ENCODE measurements at places on chromosomes 1 and 21.

- peak; percentile 97 for DNase-seq
Measured at GRCh38 chr1:21659099-21659923, 9.8 kb downstream of the RAP1GAP start.

- no peak for DNase-seq
Measured at GRCh38 chr1:115527746-115528145, 114.0 kb upstream of the VANGL1 start.

- DNase-seq: peak; percentile 34
Measured at GRCh38 chr1:228304225-228304624, 96.4 kb downstream of the OBSCN start.

GRCh38 chr1:36320291-36320761 lies 3.1 kb downstream of the EVA1B start:
- DNase-seq: no peak

- no peak for DNase-seq
Measured at GRCh38 chr1:83845437-83846071, 153.4 kb downstream of the TTLL7 start.

DNA sequence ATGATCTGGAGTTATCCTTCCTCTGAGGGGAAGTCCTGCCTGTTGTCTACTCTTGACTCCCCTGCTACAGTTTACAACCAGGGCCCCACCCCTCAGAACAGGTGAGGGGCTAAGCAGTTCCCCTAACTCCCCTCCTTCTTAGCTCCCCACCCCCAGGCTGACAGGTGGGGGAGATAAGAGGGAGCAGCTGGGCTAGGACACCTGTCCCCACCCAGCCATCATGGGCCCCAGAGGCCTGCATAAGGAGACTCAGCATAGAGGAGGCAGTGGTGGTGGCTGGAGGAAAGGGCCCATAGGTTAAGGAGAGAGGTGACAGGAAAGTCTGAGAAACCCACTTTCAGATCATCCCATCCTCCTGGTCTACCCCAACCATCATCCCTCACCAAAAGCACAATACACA lies 6.8 kb downstream of the MEF2D start:
- no peak for DNase-seq

GRCh38 chr1:26941311-26941710 lies 19.0 kb downstream of the KDF1 start:
- DNase-seq: no peak

DNA sequence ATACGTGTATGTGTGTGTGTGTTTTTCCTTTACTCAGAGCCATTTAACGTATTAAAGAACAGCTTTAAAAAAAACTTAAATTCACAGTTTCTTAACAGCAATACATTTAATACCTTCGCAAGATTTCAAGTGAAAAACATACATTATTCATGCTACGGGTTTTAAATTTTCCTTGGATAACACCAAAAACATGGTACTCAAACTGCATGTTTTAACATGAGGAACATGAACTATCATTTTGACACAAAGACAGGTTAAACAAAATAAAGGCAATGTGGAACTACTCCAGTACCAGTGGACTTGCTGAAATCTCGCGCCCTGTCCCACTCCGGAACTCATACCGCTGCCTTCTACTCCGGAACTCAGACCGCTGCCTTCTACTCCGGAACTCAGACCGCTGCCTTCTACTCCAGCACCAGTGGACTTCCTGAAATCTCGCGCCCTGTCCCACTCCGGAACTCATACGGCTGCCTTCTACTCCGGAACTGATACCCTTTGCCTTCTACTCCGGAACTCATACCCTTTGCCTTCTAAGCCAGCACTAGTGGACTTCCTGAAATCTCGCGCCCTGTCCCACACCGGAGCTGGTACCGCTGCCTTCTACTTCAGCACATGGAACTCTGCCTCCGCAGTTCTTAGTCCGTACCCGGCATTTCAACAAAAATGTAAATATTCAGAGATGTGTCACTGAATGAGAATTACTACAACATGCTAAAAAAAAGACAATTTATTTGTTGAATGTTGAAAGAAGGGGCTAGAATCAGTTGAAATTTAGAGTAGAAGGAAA lies 148.6 kb downstream of the NCAM2 start:
- DNase-seq: no peak

GRCh38 chr1:93715529-93716126 lies 34.0 kb upstream of the BCAR3 start:
- peak; percentile 49 for DNase-seq

GRCh38 chr1:34176830-34177603 lies at the start of gene C1orf94:
TSS of gene C1orf94 (plus strand) at chr1:34176907. CDS start at chr1:34177790, 883 bp downstream.
- peak; percentile 77 for DNase-seq

DNA sequence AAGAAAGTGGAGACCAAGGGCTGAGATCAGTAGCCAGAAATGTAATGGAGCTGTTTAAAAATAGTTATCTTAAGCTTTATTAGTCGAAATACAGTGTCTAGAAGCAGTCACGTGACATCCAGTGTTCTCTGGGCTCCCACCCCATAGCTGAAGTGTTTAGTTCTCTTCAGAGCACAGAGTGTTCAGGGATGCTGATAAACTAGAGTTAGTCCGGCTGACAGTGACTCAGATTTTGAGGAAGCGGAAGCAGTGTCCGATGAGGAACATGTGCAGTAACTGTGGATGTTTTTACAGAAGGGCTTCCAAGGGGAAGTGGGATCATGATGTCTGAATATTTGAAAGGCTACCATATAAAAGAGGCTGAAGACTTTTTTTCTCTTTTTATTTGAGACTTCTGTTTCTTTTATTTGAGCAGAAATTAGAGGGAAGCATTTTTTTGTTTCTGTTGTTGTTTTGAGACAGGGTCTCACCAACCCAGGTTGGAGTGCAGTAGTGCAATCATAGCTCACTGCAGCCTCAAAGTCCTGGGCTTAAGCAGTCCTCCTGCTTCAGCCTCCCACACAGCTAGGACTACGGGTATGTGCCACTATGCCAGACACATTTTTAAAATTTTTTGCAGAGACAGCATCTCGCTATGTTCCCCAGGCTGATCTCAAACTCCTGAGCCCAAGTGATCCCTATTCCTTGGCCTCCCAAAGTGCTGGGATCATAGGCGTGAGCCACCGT lies 124.2 kb downstream of the GALNT2 start:
- DNase-seq: no peak

GRCh38 chr1:84159533-84160240 lies 15.6 kb downstream of the PRKACB start:
- DNase-seq: no peak

GRCh38 chr21:23401278-23401677 lies 2206.0 kb downstream of the MRPL39 start:
- no peak for DNase-seq

DNA sequence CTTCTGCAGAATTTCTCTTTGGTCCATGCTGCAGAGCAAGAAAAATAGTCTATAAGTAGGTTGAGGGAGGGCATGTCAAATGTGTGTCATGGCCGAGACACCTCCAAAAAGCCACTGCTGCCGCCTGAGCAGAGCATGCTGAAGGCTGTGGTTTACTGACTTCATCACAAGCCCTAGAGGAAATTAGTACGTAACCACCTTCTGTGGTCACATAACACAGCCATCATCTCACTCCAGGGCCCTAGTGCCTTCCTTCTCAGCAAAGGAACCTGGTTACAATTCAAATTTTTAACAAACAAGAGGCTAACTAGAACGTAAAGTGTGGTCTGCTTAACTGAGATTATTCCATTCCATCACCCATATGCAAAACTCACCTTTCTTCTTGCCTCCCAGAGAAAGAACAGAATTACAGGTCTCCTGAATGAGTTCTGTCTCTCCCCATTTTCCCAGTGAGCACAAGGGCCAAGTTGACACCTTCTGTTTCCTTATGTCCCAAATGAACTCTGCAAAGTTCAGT lies at the start of gene PTPN22:
PTPN22 (minus strand) TSS at position 116 of the 517 bp plus-strand sequence.
- DNase-seq: peak; percentile 42

GRCh38 chr1:17011092-17011438 lies 663 bp downstream of the ATP13A2 start:
- DNase-seq: peak; percentile 63

GRCh38 chr1:96388421-96389310 lies 332.9 kb upstream of the PTBP2 start:
- no peak for DNase-seq

DNA sequence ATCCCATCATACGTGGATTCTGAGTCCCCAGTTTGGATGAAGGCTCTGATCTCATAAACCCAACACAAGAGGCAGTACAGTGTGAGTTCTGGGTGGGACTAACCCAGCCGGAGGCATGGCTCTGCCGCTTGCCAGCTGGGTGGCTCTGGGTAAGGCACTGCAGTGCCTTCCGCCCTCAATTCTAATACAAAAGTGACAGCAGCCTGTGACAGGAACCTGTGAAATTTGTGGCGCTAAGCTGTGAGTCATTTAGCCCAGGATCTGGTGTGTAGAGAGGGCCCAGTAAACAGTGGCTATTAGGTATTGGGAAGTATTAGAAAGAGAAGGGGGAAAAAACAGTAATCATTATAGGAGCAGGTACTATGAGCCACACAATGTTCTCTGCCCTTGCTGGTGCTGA lies 23.3 kb downstream of the HSPG2 start:
- no peak for DNase-seq

GRCh38 chr21:26093122-26093521 lies 77.4 kb downstream of the APP start:
- DNase-seq: no peak

DNA sequence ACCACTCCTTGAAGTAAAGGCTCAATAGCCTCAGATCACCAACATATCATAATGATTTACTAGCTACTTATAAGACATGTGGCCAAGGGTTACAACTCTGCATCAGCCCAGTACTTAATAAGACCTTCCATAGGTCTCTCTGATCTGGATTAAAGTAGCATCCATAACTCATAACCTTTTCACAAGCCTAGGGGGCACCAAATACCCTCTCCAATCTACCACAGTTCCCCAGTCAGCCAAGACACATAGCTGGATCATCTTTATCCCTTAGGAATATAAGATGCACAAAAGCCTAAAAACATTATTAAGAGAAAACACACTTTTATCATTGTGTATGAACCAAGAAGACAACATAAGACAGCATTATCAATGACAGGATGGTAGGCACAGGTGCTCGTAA lies 22.1 kb downstream of the SSX2IP start:
- peak; percentile 51 for DNase-seq

- no peak for DNase-seq
Measured at GRCh38 chr21:24225431-24225830, 1381.8 kb downstream of the MRPL39 start.

- no peak for DNase-seq
Measured at GRCh38 chr1:152392909-152393308, 21.2 kb downstream of the CRNN start.

- no peak for DNase-seq
Measured at GRCh38 chr21:36987845-36988244, 18.7 kb upstream of the RIPPLY3 start.

DNA sequence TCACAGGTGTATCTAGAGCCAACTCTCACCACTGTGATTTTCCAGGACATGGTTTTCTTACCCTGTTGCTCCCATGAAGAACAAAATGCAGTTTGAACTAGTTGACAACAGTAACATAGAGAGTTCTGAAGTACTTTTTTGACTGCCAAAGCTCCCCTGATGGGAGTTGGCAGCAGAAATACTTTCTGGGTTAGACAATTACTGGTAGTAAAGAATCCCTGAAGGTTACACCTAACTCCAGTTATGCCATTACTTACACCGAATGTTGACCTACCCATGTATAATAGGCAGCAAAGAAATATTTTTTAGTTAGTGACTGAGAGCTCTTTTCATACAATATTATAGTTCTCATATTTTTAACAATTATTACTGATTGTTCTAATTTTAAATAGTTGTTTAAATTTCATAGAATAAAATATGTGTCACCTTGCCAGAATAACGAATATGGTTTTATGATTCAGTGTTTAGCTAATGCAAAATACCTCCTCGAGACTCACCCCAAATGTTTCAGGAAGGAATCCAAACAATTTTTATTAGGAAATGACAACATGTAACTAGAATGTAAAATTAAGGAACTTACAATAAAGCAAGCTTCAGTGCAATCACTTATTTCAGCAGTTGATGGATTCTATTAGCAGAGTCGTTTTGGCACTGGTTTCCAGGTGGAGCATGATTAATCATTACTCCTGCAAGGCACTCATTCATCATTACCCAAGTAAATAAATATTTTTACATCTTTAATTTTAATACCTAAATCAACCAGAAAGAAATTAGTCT lies 237.6 kb downstream of the MRPL39 start:
- DNase-seq: no peak

DNA sequence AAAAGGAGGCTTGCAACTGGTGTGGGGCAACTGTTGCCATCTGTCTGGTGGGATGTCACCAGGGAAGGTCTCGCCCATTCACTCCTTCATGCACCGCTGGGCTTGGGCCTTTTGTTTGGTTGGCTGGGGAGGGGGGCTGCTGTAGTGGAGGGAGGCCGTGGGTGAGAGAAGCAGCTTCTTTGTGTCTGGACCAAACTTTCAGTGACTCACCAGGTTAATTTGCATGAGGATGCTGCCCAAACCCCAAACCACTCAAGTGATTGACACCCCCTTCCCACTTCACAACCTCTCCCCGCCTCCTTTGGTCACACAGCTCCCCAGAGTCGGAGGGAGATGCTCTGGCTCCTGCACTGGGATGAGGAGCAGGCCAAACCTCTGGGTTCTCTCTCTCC lies 19.7 kb downstream of the BTG2 start:
- peak; percentile 83 for DNase-seq

DNA sequence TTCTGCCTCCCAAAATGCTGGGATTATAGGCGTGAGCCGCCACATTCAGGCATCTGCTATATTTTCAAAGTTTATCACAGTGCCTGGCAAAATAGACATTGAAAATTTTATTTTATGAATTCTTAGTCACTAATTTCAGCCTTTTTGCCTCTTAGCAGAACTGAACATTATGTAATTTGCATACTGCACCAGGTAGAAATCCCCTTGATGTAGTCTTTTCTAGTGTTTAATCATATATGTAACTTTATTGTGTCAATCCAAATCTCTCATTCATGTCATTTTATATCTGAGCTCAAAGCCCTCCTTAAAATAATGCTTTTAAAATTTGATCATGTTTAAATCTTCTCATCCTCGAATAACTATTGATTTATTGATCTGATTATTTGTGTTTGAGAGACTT lies 19.2 kb downstream of the WDTC1 start:
- no peak for DNase-seq

DNA sequence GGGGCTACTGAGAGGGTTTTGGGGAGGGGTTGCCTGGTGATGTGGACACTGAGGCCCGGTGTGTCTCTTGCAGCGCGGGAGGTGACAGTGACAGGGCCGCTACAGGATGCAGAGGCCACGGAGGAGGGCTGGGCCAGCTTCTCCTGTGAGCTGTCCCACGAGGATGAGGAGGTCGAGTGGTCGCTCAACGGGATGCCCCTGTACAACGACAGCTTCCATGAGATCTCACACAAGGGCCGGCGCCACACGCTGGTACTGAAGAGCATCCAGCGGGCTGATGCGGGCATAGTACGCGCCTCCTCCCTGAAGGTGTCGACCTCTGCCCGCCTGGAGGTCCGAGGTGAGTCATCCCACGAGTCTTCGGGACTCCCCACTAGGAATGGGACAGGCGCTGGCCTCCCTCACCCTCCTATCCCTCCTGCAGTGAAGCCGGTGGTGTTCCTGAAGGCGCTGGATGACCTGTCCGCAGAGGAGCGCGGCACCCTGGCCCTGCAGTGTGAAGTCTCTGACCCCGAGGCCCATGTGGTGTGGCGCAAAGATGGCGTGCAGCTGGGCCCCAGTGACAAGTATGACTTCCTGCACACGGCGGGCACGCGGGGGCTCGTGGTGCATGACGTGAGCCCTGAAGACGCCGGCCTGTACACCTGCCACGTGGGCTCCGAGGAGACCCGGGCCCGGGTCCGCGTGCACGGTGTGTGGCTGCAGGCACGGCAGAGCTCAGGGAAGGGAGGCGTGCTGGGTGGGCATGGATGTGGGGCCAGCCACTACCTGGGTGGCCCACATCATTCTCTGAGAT lies 72.5 kb downstream of the OBSCN start:
- DNase-seq: peak; percentile 32

- no peak for DNase-seq
Measured at GRCh38 chr1:198850196-198850595, 211.4 kb downstream of the PTPRC start.

GRCh38 chr21:36188937-36189336 lies 32.3 kb downstream of the DOP1B start:
- no peak for DNase-seq

Data from endodermal cell (in vitro differentiated cells).